Hematopoietic multipotent progenitor cell treated with erythropoietin and hydrocortisone succinate and interleukin-3 and kit ligand, for 15 days (in vitro differentiated cells): ENCODE measurements at places on chromosomes 12 and 14.
A peak's percentile ranks its signal among the peaks of the same experiment; 100 is the strongest.

- no peak for DNase-seq
Observed at GRCh38 chr14:47507861-47508260, 167.5 kb downstream of the MDGA2 start.

- no peak for DNase-seq
Observed at GRCh38 chr14:102541771-102542170, 32.2 kb upstream of the ANKRD9 start.

DNA sequence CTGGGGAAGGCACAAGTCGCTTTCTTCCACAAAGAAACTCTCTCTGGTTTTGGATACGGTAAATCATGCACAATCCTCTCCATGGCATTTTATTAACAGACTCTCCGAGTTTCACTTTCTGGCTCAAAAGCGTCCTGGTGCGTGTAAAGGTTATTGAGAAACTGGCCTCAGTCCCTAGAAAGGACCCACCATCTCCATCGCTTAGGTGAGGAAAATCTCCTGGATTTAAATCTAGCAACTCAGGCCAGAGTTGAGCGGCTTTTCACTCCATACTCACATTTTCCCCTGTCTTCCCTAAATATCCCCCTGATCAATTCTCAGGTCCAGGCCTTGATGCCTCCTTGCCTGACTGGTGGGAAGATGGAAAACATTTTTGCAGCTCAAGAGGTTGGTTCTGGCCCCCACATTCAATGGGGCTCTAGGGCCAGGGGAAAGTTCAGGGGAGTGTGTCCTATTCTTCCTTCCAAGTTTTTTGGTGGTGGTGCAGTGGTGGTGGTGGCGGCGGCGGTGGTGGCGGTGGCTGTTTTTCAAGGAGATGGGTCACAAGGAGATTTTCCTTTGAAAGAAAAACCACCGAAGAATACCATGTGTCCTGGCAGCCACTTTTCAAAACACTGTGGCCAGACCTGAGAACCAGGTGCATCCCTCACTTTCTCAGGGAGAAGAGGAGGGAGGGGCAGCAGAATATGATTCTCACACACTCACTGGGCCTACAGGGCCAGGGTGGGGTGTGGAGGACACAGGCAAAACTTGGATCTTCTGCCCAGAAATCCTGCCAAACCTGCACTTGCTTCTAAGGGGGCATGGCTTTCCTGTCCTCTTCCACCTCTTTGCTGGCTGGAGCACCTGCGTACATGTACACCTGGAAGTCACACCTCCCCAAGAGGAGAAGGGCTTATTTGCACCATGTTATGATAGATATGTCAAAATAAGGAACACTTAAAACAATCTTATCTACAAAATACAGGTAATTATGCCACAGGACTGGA is 46.7 kb upstream of the PNMA1 start:
- no peak for DNase-seq

DNA sequence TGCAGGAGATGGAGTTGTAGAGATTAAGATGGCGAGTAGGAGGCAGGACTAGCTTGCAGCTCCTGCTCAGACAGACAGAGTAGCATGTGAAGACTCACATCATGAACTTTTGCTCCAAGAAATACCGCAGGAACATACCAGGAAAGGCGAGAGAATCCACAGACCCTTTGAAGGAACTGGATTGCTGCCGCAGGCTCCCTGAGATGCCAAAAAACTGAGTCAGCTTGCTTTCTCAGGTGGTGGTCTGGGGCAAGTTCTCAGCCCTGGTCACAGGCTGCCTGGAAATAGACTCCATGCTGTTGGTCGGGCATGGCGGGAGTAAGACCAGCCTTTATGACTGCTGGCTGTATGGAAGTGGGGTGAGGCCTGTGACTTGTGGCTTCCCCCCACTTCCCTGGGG is 163.6 kb upstream of the NAV3 start:
- DNase-seq: no peak

- no peak for DNase-seq
Observed at GRCh38 chr14:68239988-68240771, 420.6 kb downstream of the RAD51B start.

GRCh38 chr12:46357438-46358324 is 14.9 kb downstream of the SLC38A2 start:
- DNase-seq: no peak

DNA sequence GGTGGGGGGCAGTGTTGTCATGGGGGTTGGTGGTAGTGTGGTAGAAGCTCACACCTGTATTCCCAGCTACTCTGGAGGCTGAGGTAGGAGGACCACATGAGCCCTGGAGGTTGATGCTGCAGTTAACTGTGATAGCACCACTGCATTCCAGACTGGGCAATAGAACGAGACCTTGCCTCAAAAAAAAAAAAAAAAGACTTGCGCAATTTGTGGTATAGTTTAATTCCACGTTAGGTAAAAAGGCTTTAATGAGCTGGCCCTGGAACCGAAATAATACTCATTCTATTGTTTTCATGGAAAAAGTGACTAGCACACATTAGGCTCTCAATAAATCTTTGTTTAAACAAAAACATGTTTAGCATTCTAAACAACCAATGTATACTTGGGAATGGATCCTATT is 25.4 kb upstream of the NAP1L1 start:
- DNase-seq: no peak

- peak; percentile 53 for DNase-seq
Observed at GRCh38 chr12:48084066-48084465, 21.8 kb downstream of the SENP1 start.

- no peak for DNase-seq
Observed at GRCh38 chr14:100858838-100859220, 32.9 kb downstream of the MEG3 start.

- no peak for DNase-seq
Observed at GRCh38 chr12:125289970-125290369, 224.7 kb downstream of the AACS start.

DNA sequence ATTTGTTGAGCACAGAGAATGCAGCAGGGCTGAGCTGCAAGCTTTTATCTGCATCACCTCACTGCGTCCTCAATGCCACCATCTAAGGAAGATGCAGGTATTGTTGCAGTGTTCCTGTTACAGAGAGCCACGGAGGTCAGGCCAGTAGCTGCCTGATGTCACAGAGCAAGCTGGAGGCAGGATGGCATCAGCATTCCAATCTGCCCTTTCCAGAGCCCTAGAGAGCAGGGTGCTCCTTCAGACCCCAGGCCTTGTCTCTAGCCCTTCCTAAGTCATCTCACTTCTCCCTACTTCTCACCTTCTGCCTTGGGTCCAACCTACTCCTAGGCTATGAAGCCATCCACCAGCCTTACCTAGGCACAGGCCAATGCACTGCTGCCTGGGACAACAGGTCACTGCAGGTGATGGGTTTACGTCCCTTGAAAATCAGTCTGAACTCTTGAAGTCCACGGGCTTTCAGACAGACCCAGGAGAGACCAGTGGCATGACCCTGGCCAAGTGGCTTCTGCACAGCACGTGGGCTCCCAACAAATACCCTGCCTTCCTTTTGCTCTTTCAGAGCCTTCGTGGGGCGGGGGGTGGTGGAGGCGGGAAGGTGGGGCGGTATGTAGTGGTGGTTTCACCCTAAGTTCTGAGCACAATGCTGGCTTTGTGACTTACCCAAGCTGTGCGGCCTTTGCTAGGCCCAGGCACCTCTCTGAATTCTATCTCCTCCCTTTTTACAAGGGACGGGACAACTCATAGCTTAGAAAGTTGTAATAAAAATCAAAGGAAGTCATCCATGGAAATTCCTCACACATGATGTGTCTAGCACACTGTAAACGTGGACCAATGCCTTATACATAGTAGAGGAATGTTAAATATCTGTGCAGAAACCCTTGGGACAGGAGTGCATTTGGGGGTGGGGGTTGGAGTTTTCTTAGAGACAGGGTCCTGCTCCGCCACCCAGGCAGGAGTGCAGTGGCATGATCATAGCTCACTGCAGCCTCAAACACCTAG is 136.0 kb downstream of the KSR2 start:
- DNase-seq: no peak

- DNase-seq: no peak
Observed at GRCh38 chr12:53600490-53601295, 25.5 kb downstream of the ATF7 start.

DNA sequence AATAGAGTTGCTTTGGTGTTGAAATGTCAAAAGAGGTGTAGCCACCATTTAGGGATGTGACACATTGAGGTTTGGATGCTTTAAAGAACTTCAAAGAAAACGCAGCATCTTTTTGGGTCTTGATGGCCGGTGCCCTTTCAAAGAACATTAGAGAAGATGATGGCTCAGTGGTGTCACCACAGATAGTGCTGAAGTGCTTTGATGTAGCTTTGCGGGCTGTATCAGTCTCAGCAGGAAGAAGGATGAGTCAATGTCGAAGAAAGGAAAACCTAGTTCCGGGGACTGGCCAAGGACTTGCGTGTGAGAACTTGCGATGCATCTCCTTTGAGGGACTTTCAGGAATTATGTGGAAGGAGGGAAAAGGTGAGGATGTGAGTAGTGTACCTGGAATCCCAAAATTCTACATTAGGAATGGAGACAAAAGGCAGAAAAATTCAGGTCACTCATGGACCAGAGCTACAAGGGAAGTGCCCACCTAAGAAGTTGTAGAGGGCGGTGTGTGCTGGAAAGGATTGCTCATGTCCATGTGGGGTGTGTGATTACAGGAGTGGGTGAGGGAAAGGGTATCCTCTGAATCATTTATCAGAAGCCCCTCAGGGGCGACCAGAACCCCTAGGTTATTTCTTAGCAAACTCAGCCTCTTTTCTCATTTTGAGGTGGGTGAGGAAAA is 39.7 kb upstream of the GZMB start:
- DNase-seq: no peak

- DNase-seq: no peak
Observed at GRCh38 chr14:65840118-65840751, 427.7 kb downstream of the FUT8 start.

- DNase-seq: no peak
Observed at GRCh38 chr14:89258728-89259273, 158.2 kb downstream of the FOXN3 start.

GRCh38 chr14:46734286-46734685 is 82.7 kb upstream of the RPL10L start:
- DNase-seq: no peak

DNA sequence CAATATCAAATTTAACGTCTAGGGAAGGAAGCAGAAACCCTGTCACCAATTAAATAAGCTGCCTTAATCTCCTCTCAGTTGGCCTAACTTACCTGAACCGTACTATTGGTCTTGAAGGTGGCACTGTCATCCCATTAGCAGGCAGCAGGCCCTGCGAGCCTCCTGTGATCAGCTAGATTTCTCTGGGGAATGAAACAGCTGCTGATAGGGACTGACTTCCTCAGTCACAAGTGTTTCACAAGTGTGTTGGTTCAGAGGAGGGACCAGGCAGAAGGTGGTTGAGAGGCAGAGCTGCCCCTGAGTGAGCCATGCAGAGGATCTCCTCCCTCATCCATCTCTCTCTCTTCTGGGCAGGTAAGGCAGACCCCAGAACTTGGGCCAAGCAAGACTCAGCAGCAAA is 166.8 kb downstream of the DAD1 start:
- no peak for DNase-seq

- no peak for DNase-seq
Observed at GRCh38 chr12:101968770-101969169, 91.4 kb downstream of the DRAM1 start.

DNA sequence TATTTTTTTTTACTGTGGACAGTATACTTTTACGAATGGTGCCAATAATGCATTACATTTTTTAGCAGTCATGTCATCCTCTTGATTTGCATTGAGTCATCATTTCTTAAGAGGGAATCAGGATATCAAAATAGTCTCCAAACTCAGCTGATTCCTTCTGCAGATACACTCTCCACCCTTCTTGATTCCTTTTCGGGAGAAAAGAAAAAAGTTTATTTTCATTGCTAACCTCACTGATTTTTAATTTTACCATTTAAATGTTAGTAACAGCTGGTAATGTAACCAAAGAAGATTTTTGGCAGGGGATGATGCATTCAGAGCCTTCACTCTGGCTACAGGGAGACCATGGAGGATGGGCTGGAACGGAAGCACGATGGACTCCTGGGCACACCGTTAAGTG is 47.5 kb downstream of the MRPL42 start:
- DNase-seq: no peak

- DNase-seq: no peak
Observed at GRCh38 chr14:73645248-73645610, 443 bp downstream of the DNAL1 start.

GRCh38 chr12:132507656-132508490 is 17.9 kb downstream of the FBRSL1 start:
- DNase-seq: no peak

DNA sequence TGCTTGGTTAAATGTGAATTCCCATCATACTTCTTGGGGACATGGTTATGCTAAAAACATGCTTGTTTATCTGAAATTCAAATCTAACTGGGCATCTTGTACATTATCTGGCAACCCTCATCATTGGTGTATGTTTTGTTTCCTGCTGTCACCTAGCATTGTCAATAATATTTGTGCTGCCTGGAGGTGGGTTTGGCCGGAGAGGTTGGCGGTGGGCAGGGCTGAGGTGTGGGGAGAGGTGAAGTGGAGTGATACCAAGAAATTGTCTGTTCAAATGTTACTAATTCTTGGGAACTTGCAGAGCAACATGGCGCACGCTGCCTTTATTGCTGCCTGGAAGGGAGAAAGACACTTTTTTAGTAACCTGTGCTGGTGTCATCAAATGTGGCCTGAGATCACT is 280.5 kb downstream of the VRK1 start:
- DNase-seq: no peak

DNA sequence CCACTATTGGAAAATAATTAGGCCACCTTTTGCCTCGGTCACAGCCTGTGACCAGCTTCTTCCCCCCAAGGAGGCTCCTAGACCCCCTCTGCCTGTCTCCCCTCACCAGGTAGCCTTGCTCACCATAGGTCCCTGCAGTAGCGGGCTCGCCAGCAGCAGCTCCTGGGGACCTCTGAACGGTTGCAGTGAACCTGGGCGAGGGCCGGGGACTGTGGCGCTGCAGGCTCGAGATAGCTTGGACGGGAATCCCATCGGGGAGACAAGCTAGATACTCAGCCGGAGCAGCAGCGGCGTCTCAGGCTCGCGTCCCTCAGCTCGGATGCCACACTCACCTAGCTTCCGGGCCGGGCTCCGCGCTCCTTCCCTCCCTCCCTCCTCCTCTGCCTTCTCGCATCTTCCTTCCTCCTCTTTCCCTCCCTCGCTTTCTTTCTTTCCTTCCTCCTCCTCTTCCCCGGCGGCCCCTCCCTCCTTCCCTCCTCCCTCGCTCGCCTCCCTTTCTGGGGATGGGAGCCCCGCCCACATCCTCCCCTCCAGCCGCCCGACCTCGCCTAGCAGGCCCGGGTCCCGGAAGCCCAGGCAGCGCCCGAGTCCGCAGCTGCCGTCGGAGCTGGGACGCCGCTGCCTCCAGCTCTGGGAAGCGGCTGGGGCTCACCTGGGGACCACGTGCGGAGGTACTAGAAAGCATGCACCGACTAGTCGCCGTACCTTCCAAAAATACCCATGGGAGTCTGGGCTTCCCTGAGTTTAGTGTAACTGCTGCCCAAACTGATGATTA is at the start of gene BMP4:
BMP4 (minus strand) TSS at position 399 of the 775 bp plus-strand sequence. CDS start 4,603 bp downstream, outside the sequence.
- no peak for DNase-seq

DNA sequence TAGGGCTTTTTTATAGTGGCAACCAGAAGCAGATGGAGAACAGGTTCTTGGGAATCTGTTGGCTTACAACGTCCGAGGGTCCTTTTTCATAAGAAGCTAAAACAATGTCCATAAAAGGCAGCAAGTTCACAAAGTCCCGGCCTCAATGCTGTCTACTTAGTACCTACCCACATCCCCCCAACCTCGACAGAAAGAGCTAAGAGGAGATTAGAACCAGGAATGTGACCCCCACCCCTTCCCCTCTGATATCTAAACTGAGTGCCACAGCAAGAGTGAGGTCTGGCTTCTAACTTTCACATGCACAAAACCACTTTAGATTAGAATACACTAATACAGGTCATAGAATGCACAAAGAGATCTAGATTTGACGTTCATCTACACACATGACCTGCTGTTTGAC is 4.5 kb downstream of the DPF3 start:
- no peak for DNase-seq
